ENCODE measurements at places on chromosomes 13 and 19. TPM values are rescaled to one million over a fixed set of nuclear protein-coding genes. Genes with fewer than 3 reads are reported as not detected.

COX7A1 gene
- 97.6 TPM for total RNA-seq

TRPM4 gene
- 20.7 TPM for total RNA-seq

KIR2DL1 gene
- total RNA-seq: not detected

PRR19 gene
- 1.7 TPM for total RNA-seq

CEACAM1 gene
- total RNA-seq: 0.35 TPM

Measured in dorsolateral prefrontal cortex (tissue), 122 donors.